ENCODE measurements at places on chromosomes 4 and X.
A peak's percentile ranks its signal among the peaks of the same experiment; 100 is the strongest.

- DNase-seq, result no peak
Observed at GRCh38 chrX:1542994-1543725, 6.2 kb upstream of the P2RY8 start.

DNA sequence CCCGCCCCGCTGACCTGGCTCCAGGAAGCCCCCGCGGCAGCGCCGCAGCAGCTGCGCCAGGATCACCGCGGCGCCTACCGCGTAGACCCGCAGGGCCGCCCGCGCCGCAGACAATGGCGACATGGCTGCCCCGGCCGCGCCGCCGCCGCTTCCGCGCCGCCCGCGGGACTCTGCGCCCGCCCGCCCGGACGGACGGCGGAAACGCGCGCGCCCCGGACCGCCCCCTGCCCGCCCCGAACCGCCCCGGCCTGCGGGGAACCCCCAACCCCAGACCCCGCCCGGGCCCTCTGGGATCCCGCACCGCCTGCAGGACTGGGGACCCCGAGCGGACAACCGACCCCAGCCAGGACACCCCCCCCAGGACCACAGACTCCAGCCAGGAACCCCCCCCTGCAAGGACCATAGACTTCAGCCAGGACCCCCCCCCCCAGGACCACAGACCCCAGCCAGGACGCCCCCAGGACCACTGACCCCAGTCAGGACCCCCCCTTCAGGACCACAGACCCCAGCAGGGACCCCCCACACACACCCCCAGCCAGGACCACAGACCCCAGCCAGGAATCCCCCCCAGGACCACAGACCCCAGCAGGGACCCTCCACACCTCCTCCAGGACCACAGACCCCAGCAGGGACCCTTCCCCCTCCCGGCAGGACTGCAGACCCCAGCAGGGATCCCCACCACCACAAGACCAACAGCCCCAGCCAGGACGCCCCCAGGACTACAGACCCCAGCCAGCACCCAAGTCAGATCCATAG is at the start of the genes DHRSX and ZBED1:
DHRSX (minus strand) TSS at position 174 of the 756 bp plus-strand sequence; CDS start at position 123, 51 bp downstream.
ZBED1 (minus strand) TSS at position 174 of the 756 bp plus-strand sequence. CDS start 10,257 bp downstream, outside the sequence.
- DNase-seq, result peak; percentile 34

GRCh38 chr4:126779001-126779400 is 853.8 kb upstream of the INTU start:
- DNase-seq, result no peak

- no peak for DNase-seq
Observed at GRCh38 chr4:15343581-15343980, 84.3 kb upstream of the C1QTNF7 start.

DNA sequence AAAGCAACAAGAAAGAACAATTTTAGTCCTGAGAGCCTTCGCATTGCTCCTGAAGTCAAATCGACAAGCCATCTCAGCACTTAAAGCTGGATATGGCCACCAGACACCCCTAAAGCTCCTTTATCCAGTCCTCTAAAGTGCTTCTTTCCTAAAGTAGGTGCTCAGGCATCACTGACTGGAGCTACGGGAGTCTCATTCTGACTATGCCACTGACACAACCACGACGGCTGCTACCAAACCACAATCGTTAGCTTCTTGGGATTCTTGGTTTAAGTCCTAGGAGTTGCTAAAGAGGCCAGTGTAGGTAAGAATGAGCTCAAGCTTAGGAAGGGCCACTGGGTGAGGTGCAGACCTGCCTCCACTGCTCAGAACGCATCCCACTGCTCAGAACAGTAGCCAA is 1.0 kb downstream of the SLC10A6 start:
- no peak for DNase-seq

DNA sequence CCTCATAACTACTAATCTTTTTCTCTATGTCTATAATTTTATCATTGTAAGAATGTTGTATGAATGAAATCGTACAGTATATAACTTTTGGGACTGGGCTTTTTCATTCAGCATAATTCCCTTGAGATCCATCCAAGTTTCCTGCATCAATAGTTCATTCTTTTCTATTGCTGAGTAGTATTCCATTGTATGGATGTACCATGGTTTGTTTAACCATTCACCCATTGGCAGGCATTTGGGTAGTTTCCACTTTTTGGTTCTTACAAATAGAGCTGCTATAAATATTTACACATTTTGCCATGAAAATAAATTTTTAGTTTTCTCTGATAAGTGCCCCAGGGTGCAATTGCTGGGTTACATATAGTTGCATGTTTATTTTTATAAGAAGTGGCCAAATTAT is 659.8 kb downstream of the RAPGEF2 start:
- no peak for DNase-seq

- no peak for DNase-seq
Observed at GRCh38 chr4:1939664-1940509, 68.7 kb downstream of the NSD2 start.

DNA sequence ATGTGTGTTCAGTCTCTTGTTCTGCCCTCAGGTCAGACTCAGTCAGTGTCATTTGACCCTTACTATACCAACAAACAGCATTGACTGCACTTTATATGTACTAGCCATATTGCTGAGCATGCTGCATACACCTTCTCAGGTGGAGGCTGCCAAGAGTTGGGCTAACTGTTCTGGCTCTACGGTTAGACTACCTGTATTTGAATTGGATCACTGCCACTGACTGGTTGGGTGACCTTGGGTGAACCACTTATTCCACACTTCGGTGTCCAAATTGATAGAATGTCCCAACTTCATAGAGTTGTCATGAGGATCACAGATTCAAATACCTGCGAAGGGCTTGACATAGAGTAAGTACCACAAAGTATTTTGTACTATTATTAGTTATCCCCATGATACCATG is 91.2 kb upstream of the GPR50 start:
- no peak for DNase-seq

DNA sequence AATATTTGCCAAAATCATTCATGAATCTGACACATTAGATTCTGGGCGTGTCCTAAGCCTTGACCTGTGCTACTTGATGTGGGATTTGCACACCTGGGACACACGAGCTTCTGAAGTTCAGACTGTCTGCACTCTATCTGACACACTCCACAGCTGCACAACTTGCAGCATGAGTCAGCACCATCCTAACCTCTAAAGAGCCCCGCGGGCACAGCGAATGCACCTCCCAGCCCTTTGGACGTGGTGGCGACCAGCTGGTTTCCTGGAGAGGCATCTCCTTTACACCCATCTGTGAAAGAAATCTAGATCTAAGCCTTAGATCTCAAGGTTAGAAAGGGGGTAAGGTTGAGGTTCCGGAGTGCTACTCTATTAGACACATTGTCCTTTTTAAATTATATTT is 69.2 kb downstream of the SORBS2 start:
- DNase-seq, result no peak

- no peak for DNase-seq
Observed at GRCh38 chr4:95409750-95410149, 139.0 kb downstream of the UNC5C start.

GRCh38 chr4:52037689-52038102 is 403 bp downstream of the SGCB start:
- no peak for DNase-seq

DNA sequence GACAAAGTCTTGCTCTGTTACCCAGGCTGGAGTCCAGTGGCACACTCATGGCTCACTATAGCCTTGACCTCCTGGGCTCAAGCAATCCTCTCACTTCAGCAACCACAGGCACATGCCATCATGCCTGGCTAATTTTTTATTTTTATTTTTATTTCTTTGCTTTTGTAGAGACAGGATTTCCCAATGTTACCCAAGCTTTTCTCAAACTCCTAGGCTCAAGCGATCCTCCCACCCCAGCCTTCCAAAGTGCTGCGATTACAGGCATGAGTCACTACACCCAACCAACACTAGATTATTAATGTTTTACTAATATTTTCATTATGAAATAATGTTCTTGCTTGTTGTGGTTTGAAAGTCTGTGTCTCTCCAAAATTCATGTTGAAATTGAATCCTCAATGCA is 5.2 kb upstream of the ACTRT1 start:
- DNase-seq, result no peak

DNA sequence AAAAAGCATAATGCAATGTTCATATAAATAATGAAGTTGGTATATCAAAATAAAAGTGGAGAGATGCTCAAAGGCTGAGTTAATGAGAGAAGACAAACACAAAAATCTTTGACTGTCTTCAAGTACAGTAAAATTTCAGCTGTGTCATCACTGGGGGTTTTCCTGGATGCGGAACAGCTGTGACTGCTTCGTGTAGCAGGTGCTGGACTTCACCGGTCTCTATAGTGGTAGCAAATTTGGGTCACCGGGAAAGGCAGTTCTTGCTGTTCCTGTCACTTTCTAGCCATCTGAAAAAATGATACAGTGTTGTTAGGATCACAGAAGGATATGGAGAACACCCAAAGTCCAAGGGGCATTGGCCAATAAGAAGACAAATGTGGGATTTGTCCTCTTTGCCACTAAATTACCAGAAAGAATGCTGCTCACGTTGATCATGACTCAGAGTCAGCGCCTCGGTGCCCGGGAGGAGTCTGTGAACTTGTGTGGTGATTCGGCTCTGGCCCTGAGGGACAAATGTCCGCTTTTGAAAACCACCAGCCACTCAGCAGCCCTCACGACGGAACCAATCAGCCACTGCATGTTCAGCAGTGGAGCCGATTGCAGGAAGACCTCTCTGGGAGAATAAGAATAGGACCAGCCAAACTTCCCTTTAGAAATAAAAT is 230.1 kb upstream of the FAT1 start:
- no peak for DNase-seq

DNA sequence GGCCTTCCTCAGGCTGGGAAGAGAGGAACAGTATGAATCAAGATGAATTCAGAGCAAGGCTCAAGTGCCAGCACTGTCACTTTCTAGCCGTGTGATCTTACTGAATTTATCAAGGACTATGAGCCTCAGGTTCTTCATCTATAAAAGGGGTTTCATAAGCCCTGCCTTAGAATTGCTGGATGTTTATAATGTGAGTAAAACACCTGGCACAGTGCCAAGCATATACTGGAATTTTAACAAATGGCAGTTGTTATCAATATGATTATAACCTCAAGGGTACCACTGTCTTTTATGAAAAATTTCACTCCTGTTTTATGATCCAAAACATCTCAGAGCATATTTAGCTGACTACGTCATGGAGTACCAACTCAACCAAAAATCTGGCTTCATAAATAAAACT is 4.0 kb downstream of the MAGEC2 start:
- DNase-seq, result no peak

DNA sequence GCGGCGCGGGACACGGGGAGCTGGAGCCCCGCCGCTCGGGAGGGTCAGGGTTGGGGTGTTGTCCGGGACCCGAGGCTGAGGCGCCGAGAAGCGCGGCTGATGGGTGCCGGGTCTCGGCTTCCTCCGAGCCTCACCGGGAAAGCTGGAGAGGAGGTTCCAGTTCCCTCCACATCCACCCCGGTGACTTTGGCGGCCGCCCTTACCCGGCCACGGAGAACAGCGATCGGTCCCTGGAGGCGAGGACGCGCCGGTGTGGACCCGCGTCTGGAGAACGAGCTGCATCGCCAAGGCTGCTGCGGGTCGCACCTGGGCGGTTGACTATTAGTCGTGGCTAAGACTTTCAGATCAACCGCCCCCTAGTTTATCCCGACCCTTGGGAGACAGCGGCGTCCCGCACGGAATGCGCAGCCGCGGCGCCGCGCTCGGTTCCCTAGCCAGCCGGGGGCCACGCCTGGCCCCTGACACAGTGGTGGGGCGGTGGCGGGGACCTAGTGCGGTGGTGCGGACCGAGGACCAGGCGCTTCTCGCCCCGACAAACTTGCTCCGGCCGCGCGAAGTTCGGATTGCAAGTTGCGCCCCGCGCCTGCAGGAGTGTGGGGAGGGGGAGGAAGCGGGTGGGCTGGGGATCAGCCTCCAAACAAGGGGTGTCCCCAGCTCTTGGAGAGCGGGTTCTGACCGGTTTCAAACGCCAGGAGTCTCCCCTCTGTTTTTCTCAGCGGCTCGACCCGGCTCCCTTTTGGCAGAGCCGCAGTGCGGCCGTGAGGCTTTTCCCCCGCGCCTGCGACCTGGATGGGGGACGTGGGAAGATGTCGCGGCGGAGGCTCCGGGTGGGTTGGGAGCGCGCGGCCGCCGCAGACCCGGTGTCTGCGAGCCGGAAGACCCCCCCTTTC is 568 bp downstream of the FHDC1 start:
- no peak for DNase-seq

DNA sequence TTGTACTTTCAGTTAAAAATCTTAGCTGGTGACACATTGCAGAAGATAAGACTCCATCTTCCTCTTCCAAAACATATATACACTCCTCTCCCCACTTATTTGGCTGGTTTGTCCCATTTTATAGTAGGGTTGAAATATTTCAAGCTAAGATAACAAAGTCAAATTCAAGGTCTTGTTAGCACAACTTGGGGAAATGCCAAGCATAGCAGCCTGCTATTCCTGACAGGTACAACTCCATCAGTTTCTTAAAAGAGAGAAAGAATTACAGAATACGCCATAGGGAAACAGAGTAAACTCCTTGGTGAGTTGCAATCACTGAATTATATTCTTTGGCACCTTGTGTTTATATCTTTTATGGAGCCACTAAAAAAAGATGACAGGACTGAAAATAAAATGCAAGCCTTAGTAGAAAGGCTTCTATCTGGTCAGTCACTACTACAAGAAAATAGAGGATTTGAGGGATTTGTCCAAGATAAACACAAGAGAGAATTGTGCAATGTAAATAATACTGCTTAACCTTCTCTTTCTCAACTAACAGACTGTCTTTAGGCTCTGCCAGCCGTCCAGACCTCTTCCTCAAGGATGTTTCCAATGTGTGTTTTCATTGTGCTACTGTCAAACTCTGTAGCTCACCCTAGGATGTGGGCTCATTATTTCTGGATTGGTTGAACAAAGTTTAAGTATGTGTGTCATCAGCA is 170.3 kb downstream of the VEGFC start:
- DNase-seq, result no peak

DNA sequence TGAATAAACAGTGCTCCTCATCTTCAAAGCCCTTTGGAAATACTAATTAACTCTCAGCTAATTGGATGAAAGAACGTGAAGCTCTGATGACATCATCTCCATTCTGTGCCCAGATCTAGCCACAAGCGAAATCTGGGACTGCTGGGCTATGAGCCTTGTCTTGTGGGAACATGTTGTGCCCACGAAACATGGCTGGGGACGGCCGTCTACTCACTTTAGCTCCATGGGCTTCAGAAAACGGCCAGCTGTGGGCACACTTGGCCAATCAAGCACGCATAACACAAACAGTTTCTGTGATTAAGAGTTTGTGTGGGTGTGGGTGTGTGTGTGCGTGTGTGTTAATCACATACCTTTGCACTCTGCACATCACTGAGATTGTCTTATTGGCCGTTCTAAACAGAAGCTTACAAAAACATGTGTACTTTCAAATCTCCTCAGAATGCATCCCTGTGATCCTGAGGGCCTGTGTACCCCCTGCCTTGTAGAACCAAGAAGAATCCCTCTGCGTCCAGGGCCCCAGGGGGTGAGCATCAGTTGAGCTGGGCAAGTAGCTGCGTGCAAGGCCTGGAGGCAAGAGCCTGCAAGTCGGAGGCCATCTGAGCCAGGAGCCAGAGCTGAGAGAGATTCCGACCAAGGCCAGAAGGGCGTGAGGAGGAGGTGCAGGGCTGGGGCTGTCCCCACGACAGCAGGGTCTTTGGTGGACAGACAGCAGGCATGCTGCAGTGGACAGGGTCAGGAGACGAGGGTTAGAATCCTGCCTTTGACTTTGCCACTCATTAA is 18.7 kb upstream of the ZNF185 start:
- no peak for DNase-seq
